Activated effector memory CD4-positive, alpha-beta T cell treated with Interleukin-2 at 50 U/mL for 16 hours (primary cell): ENCODE measurements at places on chromosomes 7 and 10.

GRCh38 chr10:28906934-28907333 lies 229.6 kb downstream of the BAMBI start:
- no peak for DNase-seq

DNA sequence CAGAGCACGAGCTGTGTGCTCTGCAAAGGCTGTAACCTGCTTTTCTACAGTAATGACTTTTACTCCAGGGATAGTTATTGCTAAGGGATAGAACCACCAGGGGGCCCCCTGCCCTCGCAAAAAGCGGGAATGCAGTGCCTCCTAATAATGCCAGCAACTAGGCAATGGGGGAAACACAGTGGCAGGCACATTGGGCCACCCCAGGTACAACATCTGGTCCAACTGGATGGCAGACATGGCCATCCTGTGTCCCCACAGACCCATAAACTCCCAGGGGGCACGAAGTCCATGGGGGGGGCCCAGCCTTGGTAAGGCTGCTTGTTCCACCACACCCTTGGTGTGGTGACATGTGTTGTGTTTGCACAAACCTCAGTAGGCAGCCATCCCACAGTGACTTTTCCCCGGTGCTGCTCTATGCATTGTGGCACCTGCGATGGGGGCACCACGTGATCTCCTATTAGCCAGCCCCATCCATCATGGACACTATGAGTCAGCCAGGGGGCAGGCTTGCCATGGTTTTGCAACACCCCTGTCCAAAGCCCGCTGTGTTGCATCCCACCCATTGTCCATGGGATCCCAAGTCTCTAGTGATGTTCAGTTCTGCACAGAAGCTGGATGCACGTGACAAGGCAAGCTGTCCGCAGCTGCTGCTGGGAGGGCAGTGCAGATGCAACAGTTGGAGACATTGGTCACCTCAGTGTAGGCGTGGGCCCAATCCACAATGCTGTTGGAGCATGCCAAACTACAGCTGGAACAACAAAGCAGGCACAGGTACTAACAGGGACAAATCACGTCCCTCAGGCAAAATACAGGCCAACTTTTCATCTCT lies 84.0 kb downstream of the ANLN start:
- no peak for DNase-seq

- DNase-seq = no peak
Measured at GRCh38 chr10:24722131-24722675, 1.5 kb downstream of the ARHGAP21 start.

GRCh38 chr10:47087667-47088066 lies 176.4 kb downstream of the PTPN20 start:
- no peak for DNase-seq

GRCh38 chr7:143046426-143046851 lies 5.7 kb upstream of the OR6V1 start:
- no peak for DNase-seq

GRCh38 chr10:43971981-43972380 lies 323.3 kb upstream of the ZNF32 start:
- DNase-seq = no peak

DNA sequence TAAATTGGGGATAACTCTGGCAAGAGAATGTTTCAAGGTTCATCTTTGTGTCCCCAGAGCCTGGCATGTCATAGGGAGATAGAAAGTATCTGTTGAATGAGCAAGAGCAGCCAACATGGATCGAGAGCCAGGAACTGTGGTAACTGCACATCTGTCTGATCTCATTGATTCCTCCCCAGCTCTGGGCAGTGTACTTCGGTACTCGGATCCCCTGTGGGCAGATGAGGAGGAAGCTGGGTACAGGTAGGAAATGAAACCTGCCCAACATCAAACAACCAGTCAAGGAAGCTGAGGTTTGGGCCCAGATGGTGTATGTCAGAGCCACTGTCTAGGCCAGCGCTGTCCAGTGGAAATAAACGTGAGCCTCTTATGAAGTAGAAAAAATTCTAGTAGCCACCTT lies 76.4 kb downstream of the GRK5 start:
- DNase-seq = no peak
